ENCODE measurements at places on chromosomes 3 and 15.

GRCh38 chr3:154242766-154243165 lies 81.5 kb downstream of the DHX36 start:
- no peak for DNase-seq

DNA sequence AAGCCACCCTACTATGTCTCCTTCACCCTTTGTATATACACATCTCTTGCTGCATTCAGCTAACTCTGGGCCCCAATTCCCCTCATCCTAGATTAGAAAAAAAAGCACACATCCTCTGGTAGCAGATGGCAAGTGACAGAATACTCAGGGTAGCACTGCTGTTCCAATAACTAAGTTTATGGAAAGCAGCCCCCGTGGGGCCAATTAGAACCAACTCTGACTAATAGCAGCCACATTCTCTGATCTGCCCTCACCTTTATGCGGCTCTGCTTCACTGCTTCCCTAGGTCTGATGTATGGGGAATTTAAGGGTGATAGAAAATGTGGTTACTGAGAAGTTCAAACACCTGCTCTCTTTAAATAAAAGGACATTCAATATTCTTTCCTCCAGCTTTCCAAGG lies 74.9 kb upstream of the SETMAR start:
- no peak for DNase-seq

DNA sequence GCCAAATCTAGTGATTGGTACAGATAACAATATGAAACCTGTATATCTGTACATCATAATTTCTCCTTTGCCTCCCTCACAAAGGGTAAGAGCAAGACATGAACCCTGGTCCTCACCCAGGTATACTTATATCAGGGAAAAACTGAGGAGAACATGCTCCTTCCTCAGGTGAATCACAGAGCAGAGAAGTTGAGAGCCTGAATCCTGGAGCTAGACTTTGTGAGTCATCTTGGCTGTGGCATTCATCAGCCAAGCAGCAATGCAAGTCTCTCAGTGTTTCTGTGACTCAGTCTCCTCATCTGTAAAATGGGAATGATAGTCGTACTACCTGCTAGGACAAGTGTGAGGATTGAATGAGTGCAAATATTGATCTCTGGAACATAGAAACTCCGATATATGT lies 165.7 kb upstream of the ADAMTS9 start:
- DNase-seq, result no peak

DNA sequence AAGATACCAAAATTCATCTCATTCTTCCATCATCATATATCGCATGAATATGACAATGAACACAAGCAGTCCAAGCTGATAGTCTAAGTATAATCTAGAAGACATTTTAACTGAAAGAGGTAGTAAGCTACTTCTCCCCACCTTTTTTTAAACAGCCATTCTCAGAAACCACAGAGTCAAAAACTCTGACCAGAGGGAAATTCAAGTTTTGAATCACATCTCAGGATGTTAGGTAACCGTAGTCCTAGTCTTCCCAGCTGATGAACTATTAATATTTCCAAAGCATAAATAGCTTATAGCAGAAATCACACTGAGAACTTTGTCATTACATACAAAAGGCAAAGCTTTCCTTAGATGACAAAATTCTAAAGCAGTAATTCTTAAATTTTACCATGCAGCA lies 25.8 kb downstream of the NPTN start:
- no peak for DNase-seq
